ENCODE measurements at places on chromosomes 3 and 15.

DNA sequence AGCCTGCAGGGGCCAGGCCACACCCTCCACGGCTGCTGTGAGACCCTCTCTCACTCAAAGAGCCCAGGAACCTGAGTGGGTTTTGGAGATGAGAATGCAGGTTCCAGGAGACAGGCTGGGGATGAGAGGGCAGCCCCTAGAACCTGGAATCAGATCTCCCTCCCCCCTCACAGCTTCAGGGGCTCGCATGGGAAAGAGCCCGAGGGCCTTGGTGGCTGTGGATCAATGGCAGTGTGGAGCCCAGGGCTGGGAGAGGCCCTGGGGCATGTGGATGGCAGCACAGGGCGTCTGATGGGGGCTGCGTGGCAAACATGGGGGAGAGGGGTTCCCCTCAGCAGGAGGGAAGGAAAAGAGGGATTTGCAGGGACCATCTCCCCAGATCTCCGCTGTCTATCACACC is 112.8 kb upstream of the RPL32 start:
- no peak for DNase-seq

GRCh38 chr3:61526308-61526707 is 35.1 kb upstream of the PTPRG start:
- DNase-seq = no peak

GRCh38 chr3:145776782-145777408 is 384.1 kb downstream of the PLOD2 start:
- no peak for DNase-seq

GRCh38 chr15:43920254-43920600 is 93.4 kb downstream of the WDR76 start:
- no peak for DNase-seq

DNA sequence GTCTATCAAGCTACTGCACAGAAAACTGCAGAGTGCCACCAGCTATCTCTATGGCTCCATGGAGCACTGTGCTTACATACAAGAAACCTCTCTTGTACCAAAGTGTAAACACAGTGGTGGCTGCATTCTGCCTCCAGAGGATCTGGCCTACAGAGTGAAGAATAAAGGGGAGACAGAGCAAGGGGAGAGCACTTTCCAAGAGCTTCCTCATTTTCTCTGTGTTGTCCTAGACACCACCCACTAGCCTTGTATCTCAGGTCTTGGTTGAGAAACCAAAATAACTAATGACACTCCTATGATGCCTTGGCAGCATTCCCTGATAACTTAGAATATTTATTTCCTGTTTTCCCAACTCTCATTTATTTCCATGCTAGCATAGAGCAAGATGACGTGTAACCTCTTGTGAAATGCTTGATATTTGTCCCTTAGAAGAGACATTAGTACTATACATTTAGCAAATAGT is 56.9 kb upstream of the PHLDB2 start:
- no peak for DNase-seq

- DNase-seq = no peak
These were observed 238.7 kb upstream of the TMCO5A start for GRCh38 chr15:37695719-37696118.

- DNase-seq = no peak
These were observed 26.4 kb downstream of the PRKCD start for GRCh38 chr3:53187430-53187829.

DNA sequence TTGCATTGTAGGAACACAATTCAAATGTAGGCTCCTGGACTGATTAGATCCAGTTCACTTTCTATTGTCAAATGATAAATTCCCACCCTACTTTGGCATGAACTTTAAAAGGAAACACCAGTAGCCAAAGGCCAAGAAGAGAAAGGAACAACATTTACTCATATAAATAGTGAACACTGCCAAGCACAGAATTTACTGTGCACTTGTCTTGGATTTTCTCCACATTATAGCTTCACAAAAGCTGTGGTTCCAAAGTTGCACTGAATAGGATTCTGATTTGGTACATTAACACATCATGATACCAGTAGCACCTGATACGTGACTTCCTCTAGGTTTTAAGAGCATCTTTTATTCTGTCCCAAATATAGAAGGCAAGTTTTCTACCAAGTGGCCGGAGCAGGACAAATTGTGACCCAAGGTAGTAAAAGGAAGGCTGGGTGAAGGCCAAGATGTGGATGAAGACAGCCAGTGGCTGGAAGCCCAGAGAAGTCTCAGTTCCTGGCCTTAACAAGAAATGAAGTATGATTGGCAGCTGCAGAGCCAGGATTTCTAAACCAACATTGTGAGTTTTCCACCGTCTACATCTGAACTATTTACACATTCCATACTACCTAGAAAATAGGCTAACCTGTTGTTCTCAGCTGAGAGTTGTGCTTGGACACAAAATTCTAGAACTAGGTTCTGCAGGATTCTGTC is 206.7 kb downstream of the THRB start:
- DNase-seq = no peak

Data from T-helper 9 cell (primary cell).